Activated T-cell treated with anti-CD3 and anti-CD28 coated beads for 4 hours (primary cell): ENCODE measurements at places on chromosomes 16 and 17.

- DNase-seq: no peak
These were observed at the start of gene IRX6 for GRCh38 chr16:55323637-55324271. Gene IRX6, plus strand, starts transcription at chr16:55324203. Its CDS starts 889 bp downstream, at chr16:55325092.

DNA sequence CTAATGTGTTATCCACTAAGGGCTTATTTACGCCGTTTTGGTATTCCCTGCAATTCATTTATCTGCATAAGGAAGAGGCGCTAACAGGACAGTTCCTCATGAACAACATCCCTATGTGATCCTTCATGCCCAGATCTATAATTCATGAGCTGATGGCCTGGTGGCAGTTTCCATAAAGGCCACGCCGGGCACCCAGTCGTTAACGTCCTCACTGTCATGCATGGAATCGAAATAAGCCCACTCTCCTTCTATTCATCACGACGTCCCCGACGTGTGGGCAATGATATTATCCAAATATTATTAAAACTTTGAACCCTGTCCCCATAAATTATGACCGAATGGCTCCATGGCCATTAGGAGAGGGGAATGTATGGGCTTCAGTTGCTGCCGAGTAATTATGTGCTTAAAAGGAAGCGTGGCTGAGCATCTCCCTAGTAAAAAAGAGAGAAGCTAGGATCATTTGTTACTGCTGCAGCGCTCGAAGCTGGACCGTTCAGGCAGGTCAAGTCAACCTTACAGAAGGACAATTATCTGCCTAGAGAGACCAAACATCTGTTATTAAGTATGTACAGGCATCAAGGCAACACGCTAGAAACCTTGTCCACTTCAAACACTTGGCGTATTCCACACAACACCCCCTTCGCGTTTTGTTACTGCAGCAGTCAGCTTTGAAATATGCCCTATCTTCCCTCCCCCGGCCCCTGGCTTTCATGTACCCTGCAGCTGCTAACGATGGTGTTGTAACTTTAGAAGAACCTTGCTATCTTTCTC is 94.0 kb upstream of the SALL1 start:
- no peak for DNase-seq

- DNase-seq: no peak
These were observed 61.0 kb downstream of the MAP2K4 start for GRCh38 chr17:12081720-12082119.

GRCh38 chr16:89264800-89265550 is 47.5 kb downstream of the ZNF778 start:
- no peak for DNase-seq

GRCh38 chr16:12583237-12583897 is 220.3 kb downstream of the CPPED1 start:
- DNase-seq: no peak

DNA sequence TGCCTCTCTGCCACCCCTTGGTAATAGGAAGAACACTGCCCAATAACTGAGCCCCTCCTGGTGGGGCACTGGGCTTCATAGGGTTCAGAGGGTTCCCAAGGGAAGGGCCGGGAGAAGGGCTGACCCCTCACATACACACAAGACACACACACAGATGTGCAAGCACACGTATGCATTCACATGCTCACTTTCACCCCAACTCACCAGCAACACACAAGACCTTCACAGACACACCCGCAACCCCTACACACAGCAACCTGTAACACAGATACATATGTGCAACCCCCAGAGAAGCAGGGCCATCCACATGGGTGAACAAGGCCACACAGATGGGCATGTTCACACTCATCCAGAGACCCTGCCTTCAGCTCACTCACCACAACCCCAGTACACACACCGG is 225.1 kb downstream of the ZNF423 start:
- DNase-seq: no peak

- no peak for DNase-seq
These were observed 22.5 kb downstream of the CYB5D2 start for GRCh38 chr17:4165301-4166010.

DNA sequence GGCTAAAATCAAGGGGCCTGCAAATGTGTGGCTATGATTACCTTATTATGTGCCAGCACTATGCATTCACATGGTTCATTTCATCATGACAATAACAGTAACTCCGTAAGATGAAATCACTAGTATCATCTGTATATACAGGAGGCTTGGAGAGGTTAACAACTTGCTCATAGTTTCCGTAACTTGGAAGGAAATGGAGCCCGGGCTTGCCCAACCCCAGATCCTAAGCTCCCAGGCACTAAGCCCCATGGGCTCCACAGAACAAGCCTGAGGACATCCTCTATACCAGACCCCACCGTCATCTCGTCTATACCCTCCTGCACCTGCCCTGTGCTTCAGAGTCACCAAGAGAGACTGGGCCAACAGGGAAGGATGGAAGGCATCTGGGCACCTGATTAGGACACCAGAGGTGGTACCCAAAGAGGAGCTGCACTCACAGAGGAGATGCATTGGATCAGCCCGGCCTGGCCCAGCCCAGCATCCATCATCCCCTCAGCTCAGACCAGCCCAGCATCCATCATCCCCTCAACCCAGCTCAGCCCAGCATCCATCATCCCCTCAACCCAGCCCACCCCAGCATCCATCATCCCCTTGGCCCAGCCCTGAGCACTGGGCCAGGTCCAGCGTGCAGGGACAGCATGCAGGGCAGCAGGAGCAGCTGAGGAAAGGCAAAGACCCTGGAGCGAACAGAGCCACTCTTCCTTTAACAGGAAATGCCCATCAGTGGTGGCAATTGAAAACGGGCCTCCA is 28.5 kb downstream of the NSMCE1 start:
- no peak for DNase-seq

- DNase-seq: no peak
These were observed 656 bp downstream of the MRPL58 start for GRCh38 chr17:75013092-75013559.

- DNase-seq: no peak
These were observed 1.2 kb downstream of the G6PC3 start for GRCh38 chr17:44071772-44072171.

- no peak for DNase-seq
These were observed 16.9 kb downstream of the PLCG2 start for GRCh38 chr16:81796035-81796434.

DNA sequence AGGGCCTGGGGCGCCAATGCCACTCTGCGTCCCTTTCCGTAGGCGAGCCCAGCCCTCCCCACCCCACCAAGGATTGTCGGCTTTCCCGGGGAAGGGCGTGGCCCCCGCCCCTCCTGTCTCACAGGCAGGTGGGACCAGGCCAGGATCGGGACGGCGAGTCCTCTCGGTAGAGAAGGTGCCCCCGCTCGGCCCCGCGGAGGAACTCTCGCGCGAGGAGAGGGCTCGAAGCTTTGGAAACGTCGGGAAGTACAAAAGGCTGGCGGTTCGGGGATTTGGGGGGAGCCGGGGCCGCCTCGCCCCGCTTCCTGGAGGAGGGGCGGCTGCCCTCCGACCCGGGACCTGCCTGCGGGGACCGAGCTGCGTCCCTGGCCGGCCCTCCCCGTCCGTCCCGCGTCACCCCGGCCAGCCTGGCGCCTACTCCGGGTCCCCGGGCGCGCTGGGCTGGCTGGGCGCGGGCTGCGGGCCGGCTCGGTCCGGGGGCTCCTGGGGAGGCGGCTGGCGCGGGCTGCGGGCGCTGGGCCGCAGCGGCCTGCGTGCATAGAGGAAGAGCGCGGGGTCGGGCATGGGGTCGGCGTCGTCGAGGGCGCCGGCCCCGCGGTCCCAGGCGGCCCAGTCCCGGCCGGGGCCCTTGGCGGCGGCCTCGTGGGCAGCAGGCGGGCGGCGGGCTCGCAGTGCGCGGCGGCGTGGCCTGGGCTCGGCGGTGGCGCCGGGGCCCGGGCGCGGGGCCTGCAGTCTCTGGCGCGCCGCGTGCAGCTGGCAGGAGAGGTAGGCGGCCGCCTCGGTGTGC is 12.6 kb upstream of the CLUH start:
- no peak for DNase-seq

- DNase-seq: no peak
These were observed 27.2 kb downstream of the MARCHF10 start for GRCh38 chr17:62780951-62781350.

- DNase-seq: no peak
These were observed 49.5 kb downstream of the FTO start for GRCh38 chr16:53753431-53753830.
